Activated T-cell treated with anti-CD3 and anti-CD28 coated beads for 24 hours (primary cell): ENCODE measurements at places on chromosomes 6 and 20.

DNA sequence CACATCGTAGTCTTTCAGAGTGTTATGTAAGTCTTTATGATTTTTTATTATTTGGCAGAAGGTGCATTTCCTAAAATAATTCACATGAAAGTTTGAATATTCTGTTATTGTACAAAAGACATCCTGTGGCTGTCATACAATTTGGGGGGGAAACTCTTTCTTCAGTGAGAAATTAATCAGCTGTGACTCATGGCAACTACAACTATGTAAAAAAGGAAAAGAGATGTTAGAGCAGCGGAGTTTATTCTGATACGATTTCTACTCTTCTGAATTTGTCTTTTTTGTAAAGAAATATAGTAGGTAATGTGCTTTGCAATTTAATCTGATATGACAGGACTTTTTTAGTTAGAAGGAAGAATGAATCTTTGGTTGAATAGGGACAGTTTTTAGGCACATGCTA lies 14.2 kb downstream of the COL19A1 start:
- DNase-seq = no peak

- DNase-seq = peak; percentile 24
Observed at GRCh38 chr20:20837574-20838021, 125.2 kb upstream of the RALGAPA2 start.

DNA sequence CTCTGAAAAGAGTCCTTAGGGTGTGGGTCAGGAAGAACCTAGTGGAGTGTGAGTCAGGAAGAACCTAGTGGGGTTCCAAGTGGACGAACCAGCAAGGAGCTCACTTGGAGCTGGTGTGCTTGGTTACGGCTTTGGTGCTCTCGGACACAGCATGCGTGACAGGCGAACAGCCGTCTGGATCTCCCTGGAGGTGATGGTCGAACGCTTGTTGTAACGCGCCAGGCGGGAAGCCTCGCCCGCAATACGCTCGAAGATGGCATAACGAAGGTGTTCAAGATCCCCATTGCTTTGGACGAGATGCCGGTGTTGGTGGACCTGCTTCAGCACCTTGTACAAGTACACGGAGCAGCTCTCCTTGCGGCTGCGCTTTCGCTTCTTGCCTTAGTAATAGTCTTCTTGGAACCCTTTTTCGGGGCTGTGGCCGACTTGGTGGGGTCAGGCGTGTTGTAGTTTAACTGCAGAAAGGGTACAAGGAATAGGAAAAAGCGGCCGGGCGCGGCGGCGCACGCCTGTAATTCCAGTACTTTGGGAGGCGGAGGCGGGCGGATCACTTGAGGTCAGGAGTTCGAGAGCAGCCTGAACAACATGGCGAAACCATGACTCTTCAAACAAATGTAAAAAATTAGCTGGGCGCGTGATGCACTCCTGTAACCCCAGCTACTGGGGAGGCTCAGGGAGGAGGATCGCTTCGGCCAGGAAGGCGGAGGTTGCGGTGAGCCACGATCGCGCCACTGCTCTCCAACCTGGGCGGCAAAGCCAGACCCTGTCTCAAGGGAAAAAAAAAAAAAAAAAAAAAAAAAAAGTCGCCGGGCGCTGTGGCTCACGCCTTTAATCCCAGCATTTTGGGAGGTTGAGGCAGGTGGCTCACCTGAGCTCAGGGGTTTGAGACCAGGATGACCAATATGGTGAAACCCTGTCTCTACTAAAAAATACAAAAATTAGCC lies 48.0 kb downstream of the OR2B2 start:
- DNase-seq = no peak

DNA sequence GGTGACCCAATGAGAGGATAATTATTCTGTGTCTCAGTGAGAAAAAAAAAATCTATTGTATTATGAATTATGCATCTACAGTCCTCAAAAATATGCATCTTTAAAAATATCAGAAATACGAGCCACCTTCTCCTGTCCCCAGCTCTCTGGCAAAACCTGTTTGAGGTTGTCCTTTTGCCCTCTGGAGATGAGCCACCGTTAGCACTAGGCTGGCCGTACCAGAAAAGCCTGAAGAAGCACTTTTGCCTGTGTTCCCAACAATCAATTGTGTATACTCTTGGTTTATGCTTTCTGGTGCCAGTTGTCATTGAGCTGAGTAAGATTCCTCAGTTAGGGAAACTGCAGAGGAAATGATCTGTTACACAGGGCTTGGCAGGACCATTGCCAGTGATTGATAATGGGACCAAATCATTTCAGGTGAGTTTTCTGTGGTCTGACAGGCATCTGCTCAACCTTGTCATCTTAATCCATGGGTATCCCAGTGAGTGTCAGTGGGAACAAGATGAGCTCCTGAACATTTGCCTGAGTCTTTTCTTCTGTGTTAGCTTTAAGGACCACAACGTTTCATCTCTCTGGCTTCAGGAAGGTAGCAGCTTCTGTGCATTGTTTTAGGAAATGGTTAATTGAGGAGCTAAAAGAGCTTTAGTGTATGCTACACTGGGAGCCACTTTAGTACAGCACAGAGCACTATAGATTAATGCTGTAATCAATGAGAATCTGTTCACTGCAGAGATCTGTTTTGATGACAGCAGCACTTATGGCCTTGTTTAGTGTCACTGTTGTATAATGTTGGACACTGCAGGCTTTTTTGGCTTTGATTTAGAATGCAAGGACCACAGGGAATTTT lies 330.1 kb downstream of the RIMS1 start:
- DNase-seq = no peak

DNA sequence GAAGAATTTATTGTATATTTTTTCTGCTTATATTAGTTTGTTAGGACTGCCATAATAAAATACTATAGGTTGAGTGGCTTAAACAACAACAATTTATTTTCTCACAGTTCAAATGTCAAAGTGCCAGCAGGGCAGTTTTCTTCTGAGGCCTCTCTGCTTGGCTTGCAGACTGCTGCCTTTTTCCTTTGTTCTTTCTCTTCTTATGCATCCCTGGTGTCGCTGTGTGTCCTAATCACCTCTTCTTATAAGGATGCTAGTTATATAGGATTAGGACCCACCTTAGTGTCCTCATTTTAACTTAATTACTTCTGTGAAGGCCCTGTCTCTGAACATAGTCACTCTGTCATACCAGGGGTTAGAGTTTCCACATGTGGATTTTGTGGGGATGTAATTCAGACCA lies 354.4 kb downstream of the NKAIN2 start:
- no peak for DNase-seq

DNA sequence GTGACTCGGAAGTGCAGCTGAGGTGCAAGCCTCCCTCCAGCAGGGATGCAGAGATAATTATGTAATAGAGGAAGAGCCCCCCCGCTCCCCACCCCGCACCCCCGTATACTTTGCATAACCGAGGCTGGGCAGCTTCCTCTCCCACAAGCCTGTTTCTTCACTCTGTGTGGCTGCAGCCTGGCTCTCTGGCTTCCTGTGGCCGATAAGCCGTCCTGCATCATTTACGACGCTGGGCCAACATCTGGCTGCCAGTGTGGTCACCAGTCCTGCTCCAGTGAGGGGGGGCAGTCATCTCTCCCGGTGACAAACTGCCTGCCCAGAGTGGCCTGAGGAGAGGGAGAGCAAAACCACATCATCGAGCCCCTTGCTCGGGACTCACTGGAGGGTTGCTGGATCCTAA lies 59.2 kb downstream of the RBM38 start:
- DNase-seq = no peak

- DNase-seq = no peak
Observed at GRCh38 chr6:90364286-90364685, 67.6 kb upstream of the BACH2 start.

DNA sequence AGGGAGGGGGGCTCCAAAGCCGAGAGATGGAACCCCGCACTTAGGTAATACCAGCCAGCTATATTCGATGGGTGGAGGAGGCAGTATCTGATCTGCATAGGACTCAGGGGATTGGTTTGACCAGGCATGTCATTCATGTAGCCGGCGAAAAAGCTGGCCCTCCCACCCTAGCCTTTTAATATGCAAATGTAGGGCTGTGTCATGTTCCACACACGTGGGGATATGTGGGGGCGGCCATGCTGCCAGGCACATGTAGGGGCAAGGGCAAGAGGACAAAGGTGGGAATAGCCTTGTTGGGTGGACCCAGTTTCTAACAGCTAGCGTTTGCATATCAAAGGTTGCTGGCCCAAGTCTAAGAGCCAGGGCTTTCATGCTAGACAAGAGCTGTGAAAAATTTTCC lies 39.1 kb upstream of the DDR1 start:
- DNase-seq = no peak

DNA sequence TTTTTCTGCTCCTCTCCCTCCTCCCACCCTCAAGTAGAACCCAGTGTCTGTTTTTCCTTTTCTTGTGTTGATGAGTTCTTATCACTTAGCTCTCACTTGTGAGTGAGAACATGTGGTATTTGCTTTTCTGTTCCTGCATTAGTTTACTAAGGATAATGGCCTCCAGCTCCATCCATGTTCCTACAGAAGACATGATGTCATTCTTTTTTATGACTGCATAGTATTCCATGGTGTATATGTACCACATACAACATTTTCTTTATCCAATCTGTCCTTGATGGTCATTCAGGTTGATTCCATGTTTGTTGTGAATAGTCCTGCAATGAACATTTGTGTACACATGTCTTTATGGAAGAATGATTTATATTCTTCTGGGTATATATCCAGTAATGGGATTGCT lies 81.0 kb downstream of the TOX2 start:
- no peak for DNase-seq

DNA sequence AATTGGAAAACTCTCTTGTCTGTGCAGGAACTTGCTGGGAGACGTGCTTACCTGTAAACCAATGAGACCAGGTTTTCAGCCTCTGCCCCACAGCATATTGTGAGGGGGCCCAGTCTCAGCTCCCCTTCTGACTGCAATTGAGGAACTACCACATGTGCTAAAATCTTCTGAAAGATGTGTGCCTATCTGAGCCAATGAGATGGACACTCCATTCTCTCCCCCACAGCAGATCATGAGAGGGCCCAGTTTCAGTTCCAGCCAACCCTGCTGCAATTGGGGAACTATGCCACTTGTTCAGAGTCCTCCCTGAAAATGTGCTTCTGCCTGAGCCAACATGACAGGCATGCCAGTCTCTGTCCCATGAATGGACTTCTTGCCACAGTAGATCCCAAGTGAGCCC lies 20.9 kb upstream of the PI3 start:
- no peak for DNase-seq

- no peak for DNase-seq
Observed at GRCh38 chr20:32968478-32969241, 35.6 kb downstream of the SUN5 start.

DNA sequence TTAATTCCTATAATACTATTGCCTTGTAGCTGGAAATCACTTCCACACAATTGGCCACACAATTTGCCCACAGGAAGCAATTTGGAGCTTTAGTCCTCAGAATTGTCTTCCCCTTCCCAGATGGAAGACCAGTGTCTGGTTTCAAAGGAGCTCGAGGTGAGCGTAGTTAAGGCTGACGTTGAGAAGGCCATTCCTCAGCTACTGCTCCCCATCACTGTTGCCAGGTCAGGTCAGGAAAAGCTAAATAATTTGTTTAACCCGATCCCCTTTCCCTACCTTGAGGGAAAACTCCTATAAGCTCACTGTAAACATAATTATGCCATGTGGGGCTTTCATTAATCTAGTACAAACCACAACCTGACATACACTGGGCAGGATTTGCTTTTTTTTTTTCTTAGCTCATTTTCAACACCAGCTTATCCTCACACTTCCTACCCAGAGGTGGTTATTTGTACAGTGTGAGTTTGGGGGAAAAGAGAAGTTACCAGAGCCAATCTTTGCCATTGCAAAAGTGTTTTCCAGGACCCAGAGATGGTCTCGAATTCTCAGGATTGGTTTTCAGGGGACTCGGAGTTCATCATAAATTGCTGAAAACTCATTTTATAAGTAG lies 242.7 kb downstream of the CLIC5 start:
- no peak for DNase-seq

DNA sequence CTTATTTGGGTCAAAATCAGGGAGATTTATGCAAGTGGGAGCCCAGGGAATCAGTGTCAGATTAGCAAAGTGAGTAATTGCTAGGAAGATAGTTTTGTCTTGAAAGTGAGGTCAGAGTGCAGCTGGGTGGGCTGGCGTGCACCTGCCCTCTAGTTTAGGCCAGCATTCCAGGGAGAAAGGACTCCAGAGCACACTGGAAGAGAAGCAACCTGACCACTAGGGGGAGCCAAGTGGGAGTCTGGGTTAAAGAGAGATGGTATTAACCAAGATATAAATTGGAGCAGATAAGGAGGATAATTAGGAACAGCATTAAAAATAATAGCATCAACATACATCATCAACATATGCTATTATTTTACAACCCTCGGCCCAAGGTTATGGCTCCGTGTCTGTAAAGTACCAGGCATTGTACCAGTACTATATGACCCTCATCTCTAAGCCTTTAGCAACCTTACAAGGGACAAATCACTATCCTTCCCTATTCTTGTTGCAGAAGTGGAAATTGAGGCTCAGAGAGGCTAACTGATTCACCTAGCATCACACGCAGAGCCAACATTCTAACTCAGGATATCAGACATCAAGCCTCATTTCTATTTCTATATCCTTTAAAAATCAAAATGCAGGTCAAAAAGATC lies 57.8 kb downstream of the SLC2A10 start:
- DNase-seq = no peak

GRCh38 chr6:14664112-14664601 lies 546.6 kb downstream of the CD83 start:
- no peak for DNase-seq

- no peak for DNase-seq
Observed at GRCh38 chr20:53126185-53126584, 154.0 kb downstream of the TSHZ2 start.

DNA sequence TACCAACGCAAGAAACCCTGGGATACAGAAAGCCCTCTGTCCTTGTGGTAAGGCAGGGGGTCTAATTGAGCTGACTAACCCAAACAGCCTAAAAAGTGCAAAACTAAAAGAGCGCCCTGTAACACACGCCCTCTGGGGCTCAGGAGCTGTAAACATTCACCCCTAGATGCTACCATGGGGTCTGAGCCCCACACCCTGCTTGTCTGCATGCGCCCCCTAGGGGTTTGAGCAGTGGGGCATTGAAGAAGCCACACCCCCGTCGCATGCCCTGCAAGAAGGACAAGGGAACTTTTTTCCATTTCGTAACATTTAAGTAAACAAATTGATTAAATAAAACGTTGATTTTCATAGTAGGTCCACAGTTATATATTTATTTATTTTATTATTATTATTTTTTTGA lies 616.9 kb upstream of the MAN1A1 start:
- peak; percentile 3 for DNase-seq

DNA sequence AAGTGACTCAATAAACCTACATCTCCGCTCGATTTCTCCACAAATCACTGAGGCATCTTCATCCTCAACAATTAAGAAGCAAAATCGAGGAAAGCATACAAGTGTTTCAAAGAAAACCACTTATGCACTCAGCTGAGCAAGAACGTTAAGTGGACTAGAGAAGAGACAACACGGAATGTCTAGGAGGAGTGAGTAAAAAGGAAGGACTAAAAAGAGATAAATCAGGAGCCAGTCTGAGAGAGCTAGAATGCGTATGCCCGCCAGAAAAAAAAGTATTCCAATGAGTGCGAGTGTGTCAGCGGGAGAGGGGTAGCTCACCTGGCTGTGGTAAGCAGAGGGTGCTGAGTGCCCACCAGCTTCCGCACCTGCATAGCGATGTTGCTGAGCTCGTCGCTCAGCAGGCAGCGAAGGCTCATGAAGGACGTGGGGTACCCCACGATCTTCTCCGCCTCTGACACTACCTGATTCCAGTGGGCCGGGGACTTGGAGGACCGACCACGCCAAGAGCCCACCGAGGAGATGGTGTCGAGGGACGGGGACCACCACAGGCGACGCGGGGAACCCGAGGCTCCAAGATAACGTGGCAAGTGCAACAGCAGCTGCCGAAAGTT lies 587 bp downstream of the PDSS2 start:
- DNase-seq = peak; percentile 6

GRCh38 chr20:36775196-36775595 lies 1.6 kb upstream of the DSN1 start:
- no peak for DNase-seq

- no peak for DNase-seq
Observed at GRCh38 chr20:56987986-56988385, 278.5 kb downstream of the BMP7 start.
